Stimulated activated CD4-positive, alpha-beta T cell treated with anti-CD3 and anti-CD28 coated beads, Interleukin-1b, Interleukin-23, amount 100 ng/mL, for 1 hour (primary cell): ENCODE measurements at places on chromosomes 12 and 14.

DNA sequence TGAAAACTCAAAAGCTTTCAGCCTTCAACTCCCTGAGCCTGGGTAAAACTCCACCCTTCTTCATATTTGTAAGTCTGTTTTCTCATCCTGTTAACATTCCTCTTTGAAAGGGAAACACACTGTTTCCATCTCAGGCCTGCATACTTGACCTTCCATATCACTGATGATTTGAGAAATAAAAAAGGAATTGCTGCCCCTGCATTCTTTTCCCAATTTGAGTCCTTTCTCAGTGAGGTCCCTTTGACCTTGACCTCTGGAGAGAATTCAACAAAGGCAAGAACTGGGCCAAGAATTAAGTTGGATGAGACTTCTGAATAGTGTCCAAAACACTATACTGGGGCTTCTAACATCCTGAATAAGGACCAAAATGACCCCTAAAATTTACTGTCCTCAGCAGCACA is 108.0 kb downstream of the AEBP2 start:
- DNase-seq: no peak

DNA sequence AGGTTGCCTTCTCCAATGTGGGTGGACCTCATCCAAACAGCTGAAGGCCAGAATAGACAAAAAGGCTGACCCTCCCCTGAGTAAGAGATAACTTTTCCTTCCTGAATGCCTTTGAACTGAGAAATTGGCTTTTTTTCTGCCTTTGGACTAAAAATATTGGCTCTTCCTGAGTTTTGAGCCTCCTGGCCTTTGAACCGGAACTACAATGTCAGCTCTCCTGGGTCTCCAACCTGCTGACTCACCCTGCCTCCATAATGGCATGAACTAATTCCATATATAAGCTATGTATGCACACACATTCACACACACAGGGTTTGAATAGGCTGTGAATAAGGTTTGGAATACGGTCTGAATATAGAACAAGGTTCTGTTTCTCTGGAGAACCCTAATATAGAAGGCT is 39.7 kb upstream of the TMEM260 start:
- DNase-seq: no peak

DNA sequence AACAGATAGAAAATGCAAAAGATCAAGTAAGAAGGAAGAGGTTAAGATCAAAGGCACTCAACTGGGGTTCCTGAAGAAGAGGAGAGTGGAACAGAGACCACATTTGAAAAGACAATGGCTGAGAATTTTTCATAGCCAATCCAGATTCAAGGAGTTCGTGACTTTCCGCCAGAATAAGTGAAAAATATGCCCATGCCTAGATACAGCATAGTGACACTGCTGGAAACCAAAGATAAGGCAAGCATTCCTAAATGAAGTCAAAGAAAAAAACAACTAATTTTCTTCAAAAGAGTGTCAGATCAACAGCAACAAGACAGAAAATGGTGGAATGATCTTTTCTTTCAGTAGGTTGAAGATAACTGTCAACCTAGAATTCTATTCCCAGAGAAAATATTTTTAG is 47.5 kb downstream of the EGLN3 start:
- DNase-seq: no peak

DNA sequence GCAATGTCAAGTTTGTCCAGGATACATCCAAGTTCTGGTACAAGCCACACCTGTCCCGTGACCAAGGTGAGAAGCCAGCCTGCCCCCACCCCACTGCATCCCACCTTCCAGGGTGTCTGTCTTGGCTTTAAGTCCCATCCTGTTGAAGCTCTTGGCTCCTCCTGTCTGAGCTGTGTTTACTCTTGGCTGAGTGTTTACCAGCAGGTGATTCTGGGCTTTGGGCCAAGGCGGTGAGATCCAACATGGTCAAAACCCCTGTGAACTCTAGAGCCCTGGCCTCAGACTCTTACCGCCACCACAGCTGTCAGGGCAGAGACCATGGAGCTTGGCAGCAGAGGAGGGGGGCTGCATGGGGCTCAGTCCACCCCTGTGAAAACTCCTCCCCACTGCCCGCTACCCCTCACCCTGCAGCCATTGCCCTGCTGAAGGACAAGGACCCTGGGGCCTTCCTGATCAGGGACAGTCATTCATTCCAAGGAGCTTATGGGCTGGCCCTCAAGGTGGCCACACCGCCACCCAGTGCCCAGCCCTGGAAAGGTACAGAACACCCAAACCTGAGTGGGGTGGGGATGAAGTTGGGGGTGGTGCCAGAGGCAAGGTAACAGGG is 11.6 kb downstream of the TNS2 start:
- DNase-seq: no peak

DNA sequence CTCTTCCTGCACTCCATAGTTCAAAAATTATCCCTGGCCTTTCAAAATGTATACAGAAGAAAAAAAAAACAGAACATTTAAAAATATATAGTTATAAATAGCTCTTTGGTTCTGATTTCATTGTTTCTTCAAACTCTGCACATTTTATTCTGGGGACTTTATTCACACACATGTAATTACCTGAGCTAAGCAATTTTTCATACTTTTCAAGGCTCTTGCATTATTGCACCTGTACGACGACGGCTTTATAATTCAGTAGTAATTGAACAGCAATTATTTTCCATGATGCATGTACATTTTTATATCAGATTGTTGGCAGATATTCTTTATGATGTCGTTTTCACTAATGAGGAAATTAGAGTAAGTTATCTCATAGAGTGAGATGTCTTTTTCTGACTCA is 13.5 kb upstream of the SLC15A5 start:
- DNase-seq: no peak

DNA sequence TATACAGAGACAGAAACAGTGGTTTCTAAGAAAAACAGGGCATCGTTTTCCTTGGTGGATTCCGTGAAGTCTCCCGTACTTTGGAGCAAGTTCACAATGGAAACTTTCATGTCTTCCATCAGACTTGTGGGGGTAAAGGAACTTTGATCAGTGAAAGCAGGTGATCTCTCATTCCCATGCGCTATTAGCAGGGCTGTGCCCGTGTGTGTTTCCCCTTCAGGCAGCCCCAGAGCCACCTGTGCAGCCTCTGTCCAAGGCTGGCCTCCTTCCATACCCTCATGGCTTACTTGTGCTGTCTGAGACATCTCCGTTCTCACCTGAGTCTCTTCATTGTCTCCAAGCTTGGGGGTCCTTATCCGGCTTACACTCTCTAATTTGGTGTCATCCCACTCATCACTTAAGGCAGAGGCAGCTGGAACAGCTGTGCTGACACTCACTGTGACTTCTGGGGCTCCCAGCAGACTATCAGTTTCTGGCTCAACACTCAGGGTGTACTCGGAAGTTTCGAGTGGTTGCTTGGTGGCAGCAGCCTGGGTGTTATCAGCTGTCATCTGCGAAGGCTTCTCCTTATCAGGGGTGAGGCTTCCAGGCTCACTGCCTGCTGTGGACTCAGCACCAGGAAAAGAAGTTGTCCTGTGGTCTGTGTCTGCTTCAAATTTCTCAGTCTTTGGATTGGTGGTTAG is 13.8 kb downstream of the ARMH4 start:
- no peak for DNase-seq

GRCh38 chr14:97268097-97268496 is 470.9 kb downstream of the VRK1 start:
- no peak for DNase-seq
